ENCODE measurements at places on chromosomes 5 and 9.

DNA sequence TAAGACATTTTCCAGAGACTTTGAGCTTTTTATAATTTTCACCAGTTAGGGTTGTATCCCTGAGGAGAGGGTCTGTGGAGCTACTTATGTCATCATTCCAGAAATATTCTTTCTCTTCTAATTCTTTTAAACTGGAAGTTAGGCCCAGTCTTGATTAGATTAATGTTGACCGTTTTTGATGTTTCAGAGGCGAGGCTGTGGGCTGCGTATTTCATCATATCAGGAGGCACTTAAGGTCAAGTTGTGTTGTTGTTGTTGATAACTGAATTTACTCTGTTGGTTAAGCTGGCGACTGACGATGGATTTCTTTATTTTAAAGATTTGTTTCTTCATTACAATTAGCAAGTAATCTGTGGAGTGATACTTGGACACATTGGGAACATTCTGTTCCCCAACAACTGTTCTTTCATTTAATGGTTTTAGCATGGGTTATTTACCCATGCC is 20.1 kb downstream of the IPO11 start:
- no peak for DNase-seq
- no peaks in the 10 kb centered on the region for H3K4me1 ChIP-seq
- no peaks in the 10 kb centered on the region for H3K36me3 ChIP-seq
- H3K4me3 ChIP-seq: no peak overlapping the region

DNA sequence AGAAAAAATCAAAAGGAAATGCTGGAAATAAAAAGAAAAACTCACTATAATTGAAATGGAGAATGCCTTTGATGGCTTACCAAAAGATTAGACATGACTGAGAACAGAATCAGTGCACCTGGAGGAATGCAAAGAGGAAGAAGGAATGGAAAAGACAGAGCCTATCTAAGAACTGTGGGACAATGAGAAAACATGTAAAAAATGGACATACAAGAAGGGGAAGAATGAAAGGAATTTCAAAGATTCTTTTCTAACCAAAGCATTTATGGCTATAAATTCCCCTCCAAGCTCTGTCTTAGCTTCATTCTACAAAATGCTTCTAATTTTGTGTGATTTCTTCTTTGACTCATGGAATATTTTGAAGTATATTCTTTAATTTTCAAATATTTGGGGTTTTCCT is 47.5 kb upstream of the CLK4 start:
- no peaks in the 10 kb centered on the region for H3K36me3 ChIP-seq
- no peak overlapping the region for H3K27ac ChIP-seq
- H3K4me3 ChIP-seq: no peak overlapping the region

GRCh38 chr5:65986050-65986451 is 59.7 kb downstream of the ERBIN start:
- H3K27ac ChIP-seq: no peak overlapping the region
- H3K4me1 ChIP-seq: no peaks in the 10 kb centered on the region
- no peak overlapping the region for H3K4me3 ChIP-seq
- H3K36me3 ChIP-seq: peaks cover 11% of the 10 kb centered on the region
- DNase-seq: no peak

- H3K4me3 ChIP-seq: peak overlapping the region; percentile 94
- H3K4me1 ChIP-seq: peaks cover 12% of the 10 kb centered on the region
- peak overlapping the region; percentile 100 for H3K27ac ChIP-seq
Observed at GRCh38 chr5:57176350-57176857, 2.5 kb downstream of the GPBP1 start.

- DNase-seq: no peak
- H3K27me3 ChIP-seq: no peaks in the 10 kb centered on the region
- no peaks in the 10 kb centered on the region for H3K4me1 ChIP-seq
- H3K27ac ChIP-seq: no peak overlapping the region
- no peak overlapping the region for H3K4me3 ChIP-seq
Observed at GRCh38 chr9:99235926-99236634, 14.0 kb downstream of the SEC61B start.

GRCh38 chr9:20906326-20906725 is 125.1 kb downstream of the HACD4 start:
- no peak overlapping the region for H3K4me3 ChIP-seq
- H3K27ac ChIP-seq: no peak overlapping the region
- H3K27me3 ChIP-seq: no peaks in the 10 kb centered on the region
- H3K36me3 ChIP-seq: no peaks in the 10 kb centered on the region
- no peak for DNase-seq
- H3K4me1 ChIP-seq: no peaks in the 10 kb centered on the region

GRCh38 chr5:158390577-158390976 is 531.6 kb upstream of the CLINT1 start:
- no peak overlapping the region for H3K27ac ChIP-seq
- H3K36me3 ChIP-seq: no peaks in the 10 kb centered on the region
- H3K27me3 ChIP-seq: no peaks in the 10 kb centered on the region

- H3K36me3 ChIP-seq: peaks cover 12% of the 10 kb centered on the region
- DNase-seq: no peak
- H3K27me3 ChIP-seq: no peaks in the 10 kb centered on the region
Observed at GRCh38 chr5:131671994-131672655, 37.1 kb upstream of the RAPGEF6 start.

- no peak for DNase-seq
- no peak overlapping the region for H3K27ac ChIP-seq
- H3K4me3 ChIP-seq: no peak overlapping the region
- no peaks in the 10 kb centered on the region for H3K4me1 ChIP-seq
- H3K27me3 ChIP-seq: no peaks in the 10 kb centered on the region
- no peaks in the 10 kb centered on the region for H3K36me3 ChIP-seq
Observed at GRCh38 chr5:162683284-162683683, 615.7 kb downstream of the GABRG2 start.

DNA sequence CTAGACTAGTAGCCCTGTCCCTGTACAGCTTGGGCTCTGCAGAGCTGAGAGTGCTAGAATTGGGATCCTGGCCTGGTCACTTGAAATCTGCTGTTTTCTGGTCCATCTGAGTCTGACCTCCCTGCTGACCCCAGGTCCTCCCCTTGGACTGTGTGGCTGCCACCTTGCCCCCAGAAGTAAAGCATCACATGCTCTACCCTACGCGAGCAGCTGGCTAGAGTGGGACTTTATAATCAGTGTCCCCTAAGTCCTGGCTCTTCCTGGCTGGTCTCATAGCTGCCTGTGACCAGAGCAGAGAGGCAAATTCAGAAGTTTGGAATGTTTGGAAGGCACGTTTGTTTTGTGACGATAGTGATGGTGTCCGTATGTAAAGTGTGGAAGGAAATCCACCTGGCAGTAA is 81.0 kb downstream of the ARHGEF28 start:
- no peaks in the 10 kb centered on the region for H3K4me1 ChIP-seq
- H3K27ac ChIP-seq: no peak overlapping the region
- DNase-seq: no peak
- H3K27me3 ChIP-seq: no peaks in the 10 kb centered on the region
- no peak overlapping the region for H3K4me3 ChIP-seq

GRCh38 chr9:95429096-95429495 is 87.7 kb downstream of the PTCH1 start:
- no peaks in the 10 kb centered on the region for H3K27me3 ChIP-seq
- no peak overlapping the region for H3K27ac ChIP-seq
- no peaks in the 10 kb centered on the region for H3K36me3 ChIP-seq
- H3K4me3 ChIP-seq: no peak overlapping the region
- DNase-seq: no peak

DNA sequence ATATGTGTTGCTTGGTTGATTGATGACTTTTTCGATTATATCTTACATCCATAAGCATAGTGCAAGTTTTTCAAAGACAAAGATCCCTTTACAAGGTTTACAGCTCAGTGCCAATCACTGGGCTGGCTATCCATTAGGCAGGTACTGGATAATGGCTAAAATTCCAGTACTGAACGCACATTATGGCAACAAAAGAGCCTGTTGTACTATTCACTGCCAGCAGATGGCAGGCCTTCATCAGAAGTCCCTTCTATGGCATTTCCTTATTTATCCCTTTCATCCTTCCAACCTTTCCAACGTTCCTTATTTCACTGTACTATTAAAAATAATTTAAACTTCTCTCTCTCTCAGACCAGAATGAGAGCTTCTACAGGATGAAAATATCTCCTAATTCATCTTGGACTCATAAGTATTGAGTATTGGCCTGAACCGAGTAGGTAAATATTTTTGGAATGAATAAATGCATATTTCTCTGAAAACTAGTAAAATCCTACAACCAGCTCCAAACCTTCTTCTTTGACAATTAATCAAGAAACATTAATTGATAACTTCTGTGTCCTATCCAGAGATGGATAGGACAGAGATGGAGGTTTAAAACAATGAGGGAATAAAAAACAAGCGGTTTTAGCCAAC is 6.7 kb upstream of the WNT8A start:
- no peaks in the 10 kb centered on the region for H3K36me3 ChIP-seq
- no peak overlapping the region for H3K4me3 ChIP-seq
- H3K27ac ChIP-seq: no peak overlapping the region
- no peaks in the 10 kb centered on the region for H3K27me3 ChIP-seq
- DNase-seq: no peak
- H3K4me1 ChIP-seq: no peaks in the 10 kb centered on the region

DNA sequence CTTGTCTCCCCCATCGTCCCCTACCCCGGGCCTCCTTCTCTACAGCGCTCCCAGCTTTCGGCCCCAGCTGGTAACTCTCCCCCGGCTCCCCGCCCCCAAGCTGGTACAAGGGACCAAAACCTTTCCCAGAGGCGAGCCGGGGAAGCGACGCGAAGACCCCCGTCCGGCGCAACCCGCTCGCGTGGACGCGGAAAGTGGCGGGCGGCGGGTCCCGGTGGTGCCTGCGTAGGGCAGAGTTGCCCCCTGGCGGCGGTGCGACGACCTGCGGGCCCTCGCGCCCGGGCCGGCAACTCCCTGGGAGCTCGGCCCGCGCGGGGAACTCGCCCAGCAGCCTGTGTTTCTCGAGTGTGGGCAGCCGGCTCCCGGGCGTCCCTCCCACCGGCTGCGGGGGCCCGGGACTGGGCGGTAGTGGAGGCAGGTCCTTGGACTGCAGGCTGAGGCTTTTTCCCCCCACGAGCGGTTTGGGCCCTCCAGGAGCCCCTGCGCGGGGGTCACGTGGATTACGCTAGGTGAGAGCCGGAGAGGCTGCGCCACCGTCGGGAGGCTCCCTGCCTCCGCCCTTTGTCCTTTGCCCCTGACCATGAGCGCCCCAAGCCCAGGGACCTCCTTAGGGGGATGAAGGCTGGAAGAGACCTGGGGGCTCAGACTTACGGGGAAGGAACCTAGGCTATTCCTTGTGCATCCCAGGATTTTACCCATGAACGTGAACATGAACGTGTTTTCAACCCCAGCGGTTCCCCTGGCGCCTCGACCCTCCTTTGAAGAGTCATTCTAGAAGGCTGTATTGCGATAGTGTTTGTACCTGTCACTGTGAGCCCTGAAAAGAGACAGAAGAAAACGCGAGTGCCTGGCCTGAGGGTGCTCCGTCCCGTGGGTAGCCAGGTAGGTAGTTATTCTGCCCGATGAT is 2.9 kb upstream of the FOXD1 start:
- peaks cover 98% of the 10 kb centered on the region for H3K27me3 ChIP-seq
- H3K27ac ChIP-seq: no peak overlapping the region
- H3K4me3 ChIP-seq: no peak overlapping the region
- H3K36me3 ChIP-seq: no peaks in the 10 kb centered on the region
- peaks cover 22% of the 10 kb centered on the region for H3K4me1 ChIP-seq
- DNase-seq: no peak

Data from esophagus squamous epithelium (tissue), 5 donors.